ENCODE measurements at places on chromosomes 4 and X.

DNA sequence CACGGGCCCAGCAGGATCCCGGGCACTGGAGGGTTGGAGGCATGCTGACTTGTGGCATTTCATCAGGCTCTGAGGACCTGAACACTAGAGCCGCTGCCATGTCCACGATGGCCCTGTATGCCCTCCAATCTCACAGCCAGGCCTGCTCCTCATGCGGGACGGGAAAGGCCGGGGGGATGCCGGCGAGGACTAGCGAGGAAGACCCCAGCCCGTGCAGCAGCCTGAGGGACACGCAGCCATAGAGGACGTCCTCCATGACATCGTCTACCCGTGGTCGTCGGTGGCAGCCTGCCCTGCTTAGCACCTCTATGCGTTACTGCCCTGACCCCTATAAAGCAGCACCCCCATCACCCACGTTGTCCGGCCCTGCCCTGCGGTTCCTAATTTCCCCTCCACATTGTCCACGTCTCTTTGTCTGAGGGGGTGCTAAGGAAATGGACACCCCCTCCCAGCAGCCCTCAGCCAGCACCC is 32.6 kb downstream of the HMX1 start:
- no peak for DNase-seq

GRCh38 chr4:129342819-129343408 is 247.0 kb downstream of the C4orf33 start:
- DNase-seq = no peak

GRCh38 chr4:21276046-21276445 is 575.8 kb downstream of the PACRGL start:
- DNase-seq = no peak

GRCh38 chrX:74420196-74421035 is 877 bp upstream of the SLC16A2 start:
- peak; percentile 39 for DNase-seq

- no peak for DNase-seq
These were observed 14.6 kb downstream of the AMOT start for GRCh38 chrX:112826023-112826422.

DNA sequence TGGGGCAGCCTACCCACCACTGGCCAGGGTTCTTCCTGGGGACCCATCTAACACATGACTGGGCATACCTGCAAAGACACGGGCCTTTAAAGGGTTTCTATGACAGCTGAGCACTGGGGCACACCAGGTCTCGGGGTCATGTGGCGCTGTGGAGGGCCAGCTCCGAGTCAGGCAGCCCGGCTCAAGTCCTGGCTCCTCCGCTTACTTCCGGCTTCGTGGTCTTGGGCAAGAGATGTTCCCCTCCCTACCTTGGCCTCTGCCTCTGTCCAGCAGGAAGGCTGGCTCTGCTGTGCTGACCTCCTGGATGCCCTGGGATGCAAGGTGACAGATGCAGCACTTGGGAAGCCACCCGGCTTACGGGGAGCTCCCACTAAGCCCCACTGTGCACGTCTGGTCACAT is 37.6 kb downstream of the HTRA3 start:
- no peak for DNase-seq

Measured in COLO829 (cell line).